Neural progenitor cell (in vitro differentiated cells): ENCODE measurements at places on chromosomes 4 and X.

DNA sequence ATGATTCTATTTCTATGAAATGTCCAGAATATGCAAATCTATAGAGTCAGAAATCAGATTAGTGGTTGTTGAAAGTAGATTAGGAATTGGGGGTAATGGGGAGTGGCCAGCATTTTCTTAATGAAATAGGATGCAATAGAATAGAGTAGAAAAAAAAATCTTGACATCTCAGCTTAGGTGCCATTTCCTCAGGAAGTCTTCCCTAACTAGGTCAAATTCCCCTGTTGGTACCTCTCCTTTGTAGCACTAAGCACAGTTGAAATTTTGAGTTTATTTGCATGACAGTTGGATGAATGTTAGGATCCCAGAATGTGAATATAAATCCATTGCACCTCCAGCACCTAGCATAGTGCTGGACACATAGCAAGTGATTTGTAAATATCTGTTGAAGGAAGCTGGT lies 30.0 kb upstream of the PDK3 start:
- DNase-seq, result no peak

GRCh38 chr4:13833171-13833804 lies 205.8 kb upstream of the BOD1L1 start:
- DNase-seq, result no peak

DNA sequence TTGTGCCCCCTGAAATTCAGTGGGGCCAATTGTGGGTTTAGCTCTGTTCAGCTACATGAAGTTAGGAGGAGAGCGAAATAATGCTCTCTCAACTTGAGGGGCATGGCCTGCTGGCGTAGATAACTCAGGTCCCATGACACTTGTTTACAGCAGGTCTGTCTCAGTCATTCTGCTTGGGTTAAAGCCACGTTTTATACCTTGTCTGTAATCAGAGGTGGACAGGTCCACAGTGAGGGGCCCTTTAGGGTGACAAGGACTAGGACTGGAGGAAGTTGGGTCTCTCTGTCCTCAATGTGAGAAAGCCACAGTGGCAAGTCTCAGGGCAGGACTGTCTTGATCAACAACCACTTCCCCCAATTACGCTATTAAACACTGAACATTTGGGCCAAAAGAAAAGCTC lies 49.0 kb downstream of the PDHA1 start:
- DNase-seq, result no peak

DNA sequence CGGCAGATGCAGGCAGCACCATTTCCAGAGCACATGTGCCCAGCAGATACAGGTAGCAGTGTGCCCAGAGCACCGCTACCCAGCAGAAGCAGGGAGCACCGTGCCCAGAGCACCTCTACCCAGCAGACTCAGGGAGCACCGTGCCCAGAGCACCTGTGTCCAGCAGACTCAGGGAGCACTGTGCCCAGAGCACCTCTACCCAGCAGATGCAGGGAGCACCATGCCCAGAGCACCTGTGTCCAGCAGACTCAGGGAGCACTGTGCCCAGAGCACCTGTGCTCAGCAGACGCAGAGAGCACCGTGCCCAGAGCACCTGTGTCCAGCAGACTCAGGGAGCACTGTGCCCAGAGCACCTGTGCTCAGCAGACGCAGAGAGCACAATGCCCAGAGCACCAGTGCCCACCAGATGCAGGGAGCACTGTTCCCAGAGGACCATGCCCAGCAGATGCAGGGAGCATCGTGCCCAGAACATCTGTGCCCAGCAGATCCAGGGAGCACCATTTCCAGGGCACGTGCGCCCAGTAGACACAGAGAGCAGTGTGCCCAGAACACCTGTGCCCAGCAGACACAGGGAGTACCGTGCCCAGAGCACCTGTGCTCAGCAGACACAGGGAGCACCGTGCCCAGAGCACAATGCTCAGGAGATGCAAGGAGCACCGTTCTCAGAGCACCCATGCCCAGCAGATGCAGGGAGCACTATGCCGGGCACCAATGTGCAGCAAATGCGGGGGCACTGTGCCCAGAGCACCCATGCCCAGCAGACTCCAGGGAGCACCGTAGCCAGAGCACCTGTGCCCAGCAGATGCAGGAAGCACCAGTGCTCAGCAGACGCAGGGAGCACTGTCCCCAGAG lies 236.4 kb downstream of the DHRSX start:
- no peak for DNase-seq

- DNase-seq, result no peak
These were observed 83.4 kb upstream of the BMP2K start for GRCh38 chr4:78692822-78693170.

GRCh38 chr4:142124874-142125273 lies 488.5 kb downstream of the IL15 start:
- no peak for DNase-seq

GRCh38 chr4:38046727-38047489 lies 86.7 kb downstream of the PTTG2 start:
- DNase-seq, result peak; percentile 51

GRCh38 chr4:107546638-107547037 lies 173.4 kb downstream of the PAPSS1 start:
- DNase-seq, result no peak

GRCh38 chrX:115054876-115055275 lies 37.5 kb upstream of the IL13RA2 start:
- no peak for DNase-seq

DNA sequence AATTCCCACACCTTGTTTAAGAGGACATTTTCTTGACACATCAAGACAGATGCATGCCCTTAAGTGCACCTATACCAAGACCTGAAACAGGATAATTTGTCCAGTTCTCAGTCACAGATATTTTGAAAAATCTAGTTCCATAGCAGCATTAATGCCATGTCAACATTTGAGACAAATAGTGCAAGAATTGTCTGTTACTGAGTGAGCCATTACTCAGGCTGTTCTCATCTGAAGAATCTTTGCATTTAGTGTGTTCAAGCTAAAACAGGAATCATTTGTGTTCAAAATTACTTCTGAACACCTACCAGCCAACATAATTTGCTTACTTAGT lies 354.9 kb downstream of the KCNIP4 start:
- no peak for DNase-seq

- DNase-seq, result no peak
These were observed 183.3 kb upstream of the INTU start for GRCh38 chr4:127449449-127449848.

DNA sequence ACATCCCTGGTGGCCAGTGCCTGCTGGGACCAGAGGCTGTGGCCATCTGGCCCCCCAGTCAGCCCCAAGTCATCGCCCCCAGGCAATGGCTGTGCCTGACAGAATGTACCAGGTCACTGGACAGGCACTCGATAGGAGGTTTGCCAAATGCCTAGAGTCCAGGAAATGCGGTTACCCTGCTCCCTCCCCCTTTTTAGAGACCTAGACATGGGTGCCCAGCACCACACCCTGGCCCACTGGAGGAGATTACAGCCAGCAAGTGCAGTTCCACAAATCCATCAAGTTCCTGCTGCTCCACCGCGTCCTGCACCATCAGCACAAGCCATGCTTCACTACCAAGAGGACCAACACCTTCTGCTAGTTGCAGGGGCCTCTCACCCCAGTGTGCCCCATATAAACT lies 16.2 kb upstream of the ZFX start:
- no peak for DNase-seq

DNA sequence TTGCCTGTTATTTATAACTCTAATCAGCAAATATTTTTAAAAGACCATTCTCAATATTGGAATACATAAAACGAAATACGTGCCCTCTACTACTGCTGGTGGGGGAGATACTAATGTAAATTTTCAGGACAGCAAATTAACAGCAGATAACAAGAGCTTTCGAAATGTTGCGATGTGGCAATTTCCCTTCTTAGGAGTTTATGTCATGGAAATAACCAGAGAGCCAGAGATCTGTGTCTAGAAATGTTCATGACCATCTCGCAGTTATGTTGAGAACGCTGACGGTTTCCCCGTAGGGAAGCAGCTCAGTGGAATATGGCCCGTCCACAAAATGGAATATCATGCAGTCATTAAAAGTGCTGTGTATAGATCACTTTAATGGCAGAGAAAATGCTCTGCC lies 238.4 kb upstream of the PSAPL1 start:
- DNase-seq, result no peak

DNA sequence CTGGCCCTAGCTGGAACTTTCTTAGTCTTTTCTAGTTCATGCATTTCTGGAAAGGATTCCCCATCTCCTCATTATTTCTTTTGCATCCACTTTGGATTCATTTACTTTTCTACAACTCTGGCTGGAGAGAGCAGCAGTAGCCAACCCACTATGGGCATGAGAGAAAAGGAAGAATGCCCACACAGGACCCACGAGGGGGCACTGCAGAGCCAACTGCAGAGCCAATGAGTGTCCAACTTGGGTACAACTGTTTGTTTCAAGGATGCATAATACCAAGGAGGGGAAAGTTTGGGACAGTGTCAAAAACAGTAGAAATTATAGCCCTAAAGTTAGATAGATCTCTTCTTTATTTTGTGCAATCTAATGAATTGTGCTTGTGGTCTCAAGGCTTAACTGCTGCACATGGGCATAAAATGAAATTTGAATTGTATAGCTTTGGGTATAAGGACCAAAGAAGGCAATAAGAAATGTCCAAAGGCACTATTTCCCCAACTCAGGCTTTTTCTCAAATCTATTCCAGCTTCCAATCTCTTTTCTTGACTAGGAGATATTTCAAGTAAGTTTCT lies 230.6 kb downstream of the NSUN7 start:
- DNase-seq, result peak; percentile 54

GRCh38 chr4:39637586-39638353 lies 895 bp downstream of the SMIM14 start:
- DNase-seq, result peak; percentile 91

DNA sequence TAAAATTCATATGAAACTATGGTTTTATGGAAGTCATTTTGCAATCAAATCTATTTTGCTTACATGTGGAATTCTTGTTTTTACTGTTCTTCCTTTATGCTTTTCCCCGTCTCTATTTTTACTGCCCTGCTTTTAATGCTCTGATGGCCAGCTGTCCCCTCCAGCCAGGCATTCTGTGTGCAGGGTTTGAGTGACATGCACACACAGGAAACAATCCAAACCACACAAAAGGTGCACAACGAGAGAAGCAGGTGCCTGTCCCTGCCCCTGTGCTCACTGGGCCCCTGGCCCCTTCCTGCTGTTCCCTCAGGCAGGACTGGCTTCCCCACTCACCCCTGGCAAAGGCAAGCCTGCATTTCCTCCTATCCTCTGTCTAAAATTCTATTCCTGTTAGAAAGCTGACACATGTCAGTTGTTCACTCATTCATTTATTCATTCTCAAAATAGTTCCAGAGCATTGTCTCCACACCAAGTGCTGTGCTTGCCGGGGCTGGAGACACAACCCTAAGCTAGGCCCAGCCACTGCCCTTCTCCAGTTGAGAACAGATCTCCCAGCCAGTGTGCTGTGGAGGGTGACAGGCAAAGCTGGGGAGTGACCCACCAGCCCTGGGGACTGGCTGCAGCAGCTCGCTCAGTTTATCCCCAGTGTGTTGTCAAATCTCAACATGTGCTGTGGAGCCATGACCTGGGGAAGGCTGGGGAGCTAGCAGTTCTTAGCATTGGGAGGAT lies 346.3 kb downstream of the FBXW7 start:
- DNase-seq, result no peak

DNA sequence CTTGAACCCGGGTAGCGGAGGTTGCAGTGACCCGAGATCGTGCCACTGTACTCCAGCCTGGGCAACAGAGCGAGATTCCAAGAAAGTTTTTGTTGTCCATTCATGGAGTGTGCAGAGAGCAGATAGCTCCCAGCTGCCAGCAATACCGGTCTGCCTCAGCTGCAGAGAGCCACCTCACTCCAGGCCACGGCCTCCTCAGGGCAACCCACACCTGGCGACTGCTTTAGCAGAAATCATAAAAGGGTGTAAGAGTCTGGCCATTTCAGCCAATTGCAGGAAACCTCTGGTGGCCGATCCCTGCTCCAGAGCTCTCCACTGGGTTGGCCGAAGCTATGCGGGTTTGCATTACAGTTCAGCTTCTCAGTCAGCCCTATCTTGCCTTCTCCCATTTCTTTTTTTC lies 227.4 kb upstream of the BCOR start:
- DNase-seq, result no peak

- no peak for DNase-seq
These were observed 30.7 kb upstream of the MAP9 start for GRCh38 chr4:155407480-155407879.

DNA sequence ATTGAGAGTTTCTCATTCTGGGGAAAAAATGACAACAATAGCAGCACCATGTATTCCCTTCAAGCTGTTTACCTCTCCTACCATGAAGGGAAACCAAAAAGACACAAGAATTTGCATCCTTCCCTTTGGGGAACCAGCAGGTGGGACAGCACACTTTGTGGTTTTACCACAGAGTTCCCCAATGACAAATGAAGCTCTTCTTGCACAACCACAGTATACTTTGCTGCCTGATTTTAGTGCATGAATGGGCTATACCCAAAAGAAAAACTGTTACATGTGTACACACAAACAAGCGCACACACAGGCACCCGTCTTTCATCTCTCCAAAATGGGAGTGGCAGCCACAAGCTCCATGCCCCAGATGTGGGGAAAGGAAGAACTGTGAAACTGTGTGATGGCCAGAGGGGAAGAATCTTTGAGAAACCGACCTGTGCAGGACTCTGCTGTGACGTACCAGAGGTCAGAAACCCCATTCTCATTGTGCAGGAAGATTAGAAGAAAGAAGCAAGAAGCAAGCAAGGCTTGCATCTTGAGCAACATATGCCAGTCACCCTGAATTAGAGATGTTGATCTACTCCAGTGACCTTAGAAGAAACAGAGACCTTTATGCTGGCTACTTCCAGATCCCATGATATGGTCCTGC lies 2.7 kb upstream of the MAML3 start:
- no peak for DNase-seq

GRCh38 chr4:48137846-48138245 lies 3.8 kb upstream of the TXK start:
- DNase-seq, result no peak

GRCh38 chr4:124952601-124953000 lies 240.1 kb upstream of the ANKRD50 start:
- no peak for DNase-seq

- DNase-seq, result no peak
These were observed 206.3 kb downstream of the ARHGAP24 start for GRCh38 chr4:85681221-85681657.

GRCh38 chr4:29927895-29928294 lies 792.3 kb upstream of the PCDH7 start:
- no peak for DNase-seq

DNA sequence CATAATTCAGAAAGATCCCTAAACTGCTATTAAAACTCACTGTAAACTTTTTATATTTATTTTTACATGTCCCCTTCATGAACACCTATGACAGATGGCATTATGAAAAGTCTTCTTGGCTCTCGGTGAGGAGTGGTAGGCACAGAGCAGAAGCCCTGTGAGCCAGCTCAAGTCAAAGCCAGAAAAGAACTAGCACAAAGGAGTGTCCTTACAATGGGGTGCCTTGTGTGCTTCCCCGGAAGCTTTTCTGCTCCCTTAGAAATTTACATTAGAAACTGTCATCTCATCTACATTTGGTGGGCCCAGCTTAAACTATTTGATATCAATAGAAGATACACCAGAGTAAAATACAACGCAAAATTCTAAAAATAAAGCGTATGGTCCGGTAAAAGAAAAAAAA lies 135.7 kb upstream of the MAP3K15 start:
- no peak for DNase-seq

DNA sequence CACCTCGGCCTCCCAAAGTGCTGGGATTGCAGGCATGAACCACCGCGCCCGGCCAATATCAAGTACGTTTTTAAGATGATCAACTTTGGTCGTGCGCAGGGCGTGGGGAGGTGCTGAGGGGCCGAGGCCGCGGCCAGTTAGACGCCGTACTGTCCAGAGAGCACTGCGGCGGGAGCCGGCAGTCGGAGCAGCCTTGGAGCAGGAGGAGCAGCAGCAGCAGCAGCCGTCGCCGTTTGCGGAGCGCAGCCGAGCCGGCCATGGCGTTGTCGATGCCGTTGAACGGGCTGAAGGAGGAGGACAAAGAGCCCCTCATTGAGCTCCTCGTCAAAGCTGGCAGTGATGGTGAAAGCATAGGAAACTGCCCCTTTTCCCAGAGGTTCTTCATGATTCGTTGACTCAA lies 8.5 kb upstream of the USP9X start:
- DNase-seq, result no peak
